ENCODE measurements at places on chromosomes 13 and 19.

- DNase-seq = no peak
These were observed 11.6 kb upstream of the PLIN3 start for GRCh38 chr19:4879041-4879440.

GRCh38 chr13:36115306-36115705, 15.9 kb downstream of the DCLK1 start:
- DNase-seq = no peak

GRCh38 chr19:49637821-49638738, 1.9 kb downstream of the RRAS start:
- peak; percentile 50 for DNase-seq

- no peak for DNase-seq
These were observed 11.5 kb downstream of the EPN1 start for GRCh38 chr19:55686311-55687050.

DNA sequence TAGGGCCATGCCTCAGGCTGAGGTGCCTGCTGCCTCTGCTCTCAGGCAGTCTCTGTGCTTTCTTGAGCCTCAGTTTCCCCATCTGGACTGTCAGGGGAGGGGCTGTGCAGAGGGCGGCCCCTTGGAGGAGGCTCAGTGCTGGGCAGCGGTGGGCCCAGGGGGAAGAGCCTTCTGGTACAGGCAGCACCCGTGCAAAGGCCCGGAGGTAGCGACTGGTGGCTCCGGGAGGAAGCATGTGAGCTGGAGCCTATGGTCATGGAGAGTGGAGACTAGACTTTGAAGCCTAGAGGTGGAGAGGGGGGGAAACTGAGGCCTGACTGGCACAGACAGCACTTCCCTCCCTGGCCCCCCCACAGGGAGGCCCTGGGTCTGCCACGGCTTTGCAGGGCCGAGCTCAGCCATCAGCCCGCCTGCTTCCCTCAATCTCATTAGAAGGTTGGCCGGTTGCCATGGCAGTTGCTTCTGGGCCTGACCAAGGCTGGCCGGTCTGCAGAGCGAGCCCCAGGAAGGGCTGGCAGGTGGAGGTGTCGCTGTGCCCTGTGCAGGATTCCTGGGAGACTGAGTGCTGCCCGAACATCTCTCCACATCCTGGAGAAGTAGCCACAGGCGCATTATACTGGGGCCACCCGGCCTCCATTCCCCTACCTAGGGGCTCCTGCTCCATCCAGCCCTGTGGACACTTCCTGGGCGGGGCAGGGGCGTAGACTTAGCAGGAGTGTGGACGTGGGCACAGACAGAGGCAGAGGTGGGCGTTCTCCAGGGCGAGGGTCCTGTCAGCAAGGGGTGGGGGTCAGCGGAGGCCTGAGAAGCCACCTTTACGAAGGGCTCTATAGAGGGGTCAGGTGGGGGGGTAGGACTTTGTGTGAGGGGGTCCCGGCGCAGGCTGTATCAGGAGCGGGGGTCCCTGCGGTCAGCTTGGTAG, 53.2 kb downstream of the CRTC1 start:
- no peak for DNase-seq

GRCh38 chr13:100540621-100541020, 48.0 kb downstream of the GGACT start:
- no peak for DNase-seq

DNA sequence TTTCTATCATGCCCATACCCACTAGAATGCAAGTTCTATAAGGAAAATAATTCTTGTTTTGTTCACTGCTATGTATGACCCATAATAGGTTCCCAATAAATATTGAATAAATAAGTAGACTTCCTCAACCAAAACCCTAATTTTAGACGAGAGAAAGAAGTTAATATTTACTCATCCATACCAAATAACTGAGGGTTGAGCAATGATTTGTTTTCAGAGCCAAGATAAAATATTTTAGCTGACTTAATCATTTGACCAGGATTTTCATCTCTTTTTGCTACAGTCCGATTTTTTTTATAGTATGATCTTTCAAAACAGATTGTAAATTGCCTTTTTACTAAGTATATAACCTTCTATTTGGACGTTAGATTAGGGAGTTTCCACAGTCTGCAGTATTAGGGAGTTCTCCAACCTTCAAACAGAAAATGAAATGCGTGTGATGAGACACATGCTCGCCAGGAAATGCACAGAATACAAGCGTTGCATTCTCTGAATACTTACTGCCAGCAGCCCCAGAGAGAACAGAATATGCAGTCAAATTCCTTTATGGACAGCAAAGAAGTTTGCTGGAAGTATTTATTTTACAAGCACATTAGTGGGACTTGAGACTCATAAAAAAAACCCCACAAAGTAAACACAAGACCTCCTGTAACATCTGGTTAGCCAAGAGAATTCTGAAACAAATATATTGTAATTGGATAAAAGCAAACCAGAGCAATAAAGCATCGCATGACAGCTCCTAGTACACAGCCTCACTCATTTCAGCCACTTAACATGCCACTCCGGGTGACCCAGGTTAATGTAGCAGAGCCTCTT, 230.0 kb downstream of the MYO16 start:
- peak; percentile 95 for DNase-seq

DNA sequence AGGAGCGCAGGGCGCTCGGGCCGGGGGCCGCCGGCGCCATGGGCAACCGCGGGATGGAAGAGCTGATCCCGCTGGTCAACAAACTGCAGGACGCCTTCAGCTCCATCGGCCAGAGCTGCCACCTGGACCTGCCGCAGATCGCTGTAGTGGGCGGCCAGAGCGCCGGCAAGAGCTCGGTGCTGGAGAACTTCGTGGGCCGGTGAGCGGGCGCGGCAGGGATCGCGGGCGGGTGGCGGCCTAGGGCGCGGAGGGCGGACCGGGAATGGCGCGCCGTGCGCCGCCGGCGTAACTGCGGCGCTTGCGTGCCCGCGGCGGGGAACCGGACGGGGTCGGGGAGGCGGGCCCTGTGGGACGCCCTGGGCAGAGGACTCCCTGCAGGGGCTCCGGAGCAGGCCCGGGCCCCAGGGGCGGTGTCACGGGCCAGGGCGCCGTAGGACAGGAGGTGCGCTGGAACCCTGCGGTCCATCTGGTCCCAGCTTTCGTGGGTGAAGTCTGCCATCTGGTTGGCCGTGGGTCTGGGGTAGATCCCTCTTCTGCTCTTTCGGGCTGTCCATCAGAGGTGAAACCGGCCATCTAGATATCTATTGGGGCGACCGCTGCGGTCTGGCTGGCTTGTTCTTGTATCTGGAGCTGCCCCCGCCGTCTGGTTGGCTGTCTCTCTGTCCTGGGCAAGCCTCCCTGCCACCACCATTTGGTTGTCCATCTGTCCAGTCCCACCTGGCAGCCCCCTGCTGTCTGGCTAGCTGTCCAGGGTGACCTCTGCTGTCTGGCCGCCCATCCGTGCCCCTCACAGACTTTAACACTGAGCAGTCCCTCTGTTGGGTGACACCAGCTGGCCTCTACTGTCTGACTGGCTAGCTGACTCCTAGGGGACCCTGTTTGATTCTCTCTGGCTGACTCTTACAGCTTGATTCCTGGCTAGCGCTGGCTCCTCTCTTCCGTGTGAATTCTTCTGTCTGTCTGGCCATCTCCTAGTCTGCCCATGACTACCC, 622 bp downstream of the DNM2 start:
- DNase-seq = no peak

DNA sequence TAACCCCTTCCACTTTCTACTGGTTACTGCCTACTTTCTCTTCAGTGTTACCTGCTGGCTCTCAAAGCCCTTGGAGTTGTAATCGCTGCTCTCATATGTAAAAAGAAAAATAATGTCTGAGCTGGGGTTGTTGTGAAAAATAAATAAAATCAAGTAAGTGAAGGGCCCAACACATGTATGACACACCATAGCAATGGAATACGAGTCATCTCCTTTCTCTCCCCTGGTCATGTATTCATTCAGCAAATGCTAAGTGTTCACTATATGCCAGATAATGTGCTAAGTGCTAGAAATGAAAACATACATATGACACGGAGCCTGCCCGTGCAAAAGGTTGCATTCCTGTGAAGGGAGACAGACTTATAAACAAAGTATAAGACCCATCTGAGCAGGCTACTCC, 535.0 kb downstream of the RFC3 start:
- DNase-seq = no peak

DNA sequence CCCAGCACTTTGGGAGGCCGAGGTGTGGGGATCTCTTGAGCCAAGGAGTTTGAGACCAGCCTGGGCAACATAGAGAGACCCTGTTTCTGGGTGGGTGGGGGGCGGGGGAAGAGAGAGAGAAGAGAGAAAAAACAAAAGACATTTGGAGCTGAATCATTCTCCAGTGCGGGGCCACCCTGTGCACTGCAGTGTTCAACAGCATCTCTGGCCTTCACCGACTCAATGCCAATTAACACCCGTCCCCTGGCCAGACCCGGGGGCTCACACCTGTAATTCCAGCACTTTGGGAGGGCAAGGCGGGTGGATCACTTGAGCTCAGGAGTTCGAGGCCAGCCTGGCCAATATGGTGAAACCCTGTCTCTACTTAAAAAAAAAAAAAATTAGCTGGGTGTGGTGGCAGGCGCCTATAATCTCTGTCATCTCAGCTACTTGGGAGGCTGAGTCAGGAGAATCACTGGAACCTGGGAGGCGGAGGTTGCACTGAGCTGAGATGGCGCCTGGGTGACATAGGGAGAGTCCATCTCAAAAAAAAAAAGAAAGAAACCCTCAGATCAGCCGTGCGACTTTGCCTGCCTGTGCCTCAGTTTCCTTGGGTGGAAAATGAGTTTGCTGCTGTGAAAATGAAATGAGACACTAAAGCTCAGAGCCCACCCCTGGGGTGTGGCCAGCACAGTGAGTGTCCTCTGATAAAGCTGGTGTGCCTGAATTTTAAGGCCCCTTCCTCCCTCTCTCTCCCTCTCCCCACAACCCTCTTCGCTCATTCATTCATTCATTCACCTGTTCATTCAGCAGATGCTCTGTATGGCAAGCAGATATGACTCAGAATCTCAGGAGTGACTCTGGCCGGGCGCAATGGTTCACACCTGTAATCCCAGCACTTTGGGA, 6.4 kb downstream of the KLF2 start:
- no peak for DNase-seq

DNA sequence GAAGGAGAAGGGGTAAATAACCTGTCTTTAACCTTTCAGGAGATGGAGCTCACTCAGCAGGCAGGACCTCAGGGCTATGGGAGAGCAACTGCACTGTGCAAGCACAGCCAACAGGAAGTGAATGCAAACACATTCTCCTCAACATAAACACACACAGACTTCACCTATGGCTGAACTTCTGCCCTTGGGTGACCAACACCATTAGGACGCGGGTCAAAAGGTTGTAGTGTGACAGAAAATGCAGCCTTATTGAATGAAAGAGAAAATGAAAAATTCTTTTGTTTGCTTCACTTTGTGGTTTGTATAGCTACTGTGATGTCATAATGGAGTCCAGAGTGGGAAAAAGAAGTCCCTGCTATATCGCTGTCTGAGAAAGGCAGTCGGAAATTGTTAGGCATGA, 323.0 kb downstream of the NDFIP2 start:
- DNase-seq = no peak

- no peak for DNase-seq
These were observed 11.4 kb downstream of the FCHO1 start for GRCh38 chr19:17762505-17763229.

DNA sequence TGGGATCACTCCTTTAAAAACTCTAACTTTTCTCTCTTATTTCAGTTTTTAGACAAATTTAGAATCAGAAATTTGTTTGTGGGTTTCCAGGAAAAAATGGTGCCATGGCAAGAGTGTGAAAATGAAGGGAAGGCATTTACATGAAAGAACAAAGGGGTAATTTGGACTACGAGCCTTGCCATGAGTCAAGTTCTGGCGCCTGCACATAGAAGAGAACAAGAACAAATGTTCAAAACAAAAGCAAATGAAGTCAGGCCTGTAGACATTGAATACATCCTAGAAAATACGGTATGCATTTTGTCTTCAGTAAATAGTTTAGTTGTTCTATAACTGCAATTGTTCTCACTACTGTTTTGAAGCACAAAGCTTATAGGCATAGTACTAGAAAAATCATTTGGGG, 1390.5 kb downstream of the EFNB2 start:
- DNase-seq = no peak

GRCh38 chr13:73767191-73767741, 366.9 kb downstream of the KLF12 start:
- no peak for DNase-seq

- DNase-seq = no peak
These were observed 188.0 kb downstream of the TDRD3 start for GRCh38 chr13:60584976-60585375.

- no peak for DNase-seq
These were observed 30.9 kb upstream of the KCTD4 start for GRCh38 chr13:45231722-45232121.

- DNase-seq = no peak
These were observed 7.8 kb downstream of the MKNK2 start for GRCh38 chr19:2043251-2043641.

DNA sequence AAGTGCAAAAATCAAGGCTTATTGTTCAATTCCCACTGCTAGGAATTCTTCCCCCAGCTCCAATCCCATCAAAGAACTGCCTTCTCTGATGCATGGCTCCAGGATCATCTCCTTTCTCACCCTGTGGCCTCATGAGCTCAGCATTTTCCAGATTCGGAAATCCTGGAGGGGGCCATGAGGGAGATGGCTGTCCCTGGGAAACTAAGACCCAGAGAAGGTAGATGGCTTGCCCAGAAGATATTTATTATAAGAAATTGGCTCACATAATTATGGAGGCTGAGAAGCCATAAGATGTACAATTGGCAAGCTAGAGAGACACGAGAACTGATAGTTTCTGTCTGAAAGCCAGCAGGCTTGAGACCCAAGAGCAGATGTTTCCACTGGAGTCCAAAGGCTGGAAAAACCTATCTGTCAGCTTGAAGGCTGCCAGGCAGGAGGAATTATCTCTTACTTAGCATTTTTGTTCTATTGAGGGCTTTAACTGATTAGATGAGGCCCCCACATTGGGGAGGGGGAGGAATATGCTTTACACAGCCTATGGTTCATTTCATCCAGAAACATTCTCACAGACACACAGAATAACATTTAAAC, 58.6 kb downstream of the GADD45B start:
- no peak for DNase-seq

DNA sequence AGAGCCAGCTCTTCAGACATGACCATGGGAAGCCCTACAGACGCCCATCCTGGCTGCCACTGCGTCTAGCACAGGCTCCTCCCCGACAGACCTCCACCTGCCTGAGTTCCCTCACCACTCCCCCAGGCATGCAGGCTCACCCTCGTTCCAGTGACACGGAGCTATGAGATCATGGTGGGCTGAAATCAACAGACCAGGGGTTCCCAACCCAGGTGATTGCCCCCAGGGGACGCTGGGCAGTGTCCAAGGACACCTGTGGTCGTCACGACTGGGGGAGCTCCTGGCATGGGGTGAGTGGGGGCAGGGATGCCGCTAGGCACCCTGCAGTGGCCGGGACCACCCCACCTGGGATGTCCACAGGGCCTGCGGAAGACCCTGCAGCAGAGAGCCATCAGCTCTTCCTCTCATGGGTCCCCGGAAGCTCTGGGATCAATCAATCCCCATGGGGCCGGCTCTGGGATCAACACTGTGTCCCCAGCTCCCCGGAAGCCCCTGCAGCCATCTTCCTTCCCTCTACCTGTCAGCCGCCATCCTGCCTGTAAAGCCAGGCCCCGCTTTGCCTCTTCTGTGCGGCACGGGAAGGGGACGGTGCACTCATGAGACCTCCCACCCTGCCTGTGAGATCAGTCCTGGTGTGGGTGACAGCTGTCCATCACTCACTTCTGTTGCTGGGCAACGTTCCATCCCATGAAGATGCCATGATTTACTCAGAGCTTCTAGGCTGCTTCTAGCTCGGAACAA, 12.8 kb upstream of the MADCAM1 start:
- no peak for DNase-seq
